ENCODE measurements at places on chromosomes 16 and 17.

DNA sequence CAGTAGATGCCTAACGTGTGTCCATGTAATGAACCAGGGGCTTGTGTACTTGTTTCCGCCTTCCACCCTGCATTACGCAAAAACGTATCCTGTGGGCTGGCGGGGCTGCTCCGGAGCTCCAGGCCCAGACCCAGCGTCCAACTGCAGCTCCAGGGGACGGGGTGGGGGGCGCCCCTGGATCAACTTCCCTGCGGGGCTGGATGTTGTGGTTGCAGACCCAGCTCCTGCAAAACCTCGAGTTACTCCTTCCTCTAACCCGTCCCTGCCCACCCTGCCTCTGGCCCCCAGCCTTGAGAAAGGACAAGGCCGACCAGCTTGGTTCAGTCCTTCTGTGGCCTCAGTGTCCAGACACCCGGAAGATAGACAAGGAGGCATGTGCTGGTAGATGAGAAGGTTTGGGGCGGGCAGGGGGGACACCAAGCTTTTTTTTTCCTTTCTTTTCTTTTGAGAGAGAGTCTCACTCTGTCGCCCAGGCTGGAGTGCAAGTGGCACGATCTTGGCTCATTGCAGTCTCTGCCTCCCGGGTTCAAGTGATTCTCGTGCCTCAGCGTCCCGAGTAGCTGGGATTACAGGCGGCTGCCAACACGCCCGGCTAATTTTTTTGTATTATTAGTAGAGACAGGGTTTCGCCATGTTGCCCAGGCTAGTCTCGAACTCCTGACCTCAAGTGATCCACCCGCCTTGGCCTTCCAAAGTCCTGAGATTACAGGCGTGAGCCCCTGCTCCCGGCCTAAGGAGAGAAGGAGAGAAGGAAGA, 731 bp upstream of the EXOC7 start:
- no peak for DNase-seq

DNA sequence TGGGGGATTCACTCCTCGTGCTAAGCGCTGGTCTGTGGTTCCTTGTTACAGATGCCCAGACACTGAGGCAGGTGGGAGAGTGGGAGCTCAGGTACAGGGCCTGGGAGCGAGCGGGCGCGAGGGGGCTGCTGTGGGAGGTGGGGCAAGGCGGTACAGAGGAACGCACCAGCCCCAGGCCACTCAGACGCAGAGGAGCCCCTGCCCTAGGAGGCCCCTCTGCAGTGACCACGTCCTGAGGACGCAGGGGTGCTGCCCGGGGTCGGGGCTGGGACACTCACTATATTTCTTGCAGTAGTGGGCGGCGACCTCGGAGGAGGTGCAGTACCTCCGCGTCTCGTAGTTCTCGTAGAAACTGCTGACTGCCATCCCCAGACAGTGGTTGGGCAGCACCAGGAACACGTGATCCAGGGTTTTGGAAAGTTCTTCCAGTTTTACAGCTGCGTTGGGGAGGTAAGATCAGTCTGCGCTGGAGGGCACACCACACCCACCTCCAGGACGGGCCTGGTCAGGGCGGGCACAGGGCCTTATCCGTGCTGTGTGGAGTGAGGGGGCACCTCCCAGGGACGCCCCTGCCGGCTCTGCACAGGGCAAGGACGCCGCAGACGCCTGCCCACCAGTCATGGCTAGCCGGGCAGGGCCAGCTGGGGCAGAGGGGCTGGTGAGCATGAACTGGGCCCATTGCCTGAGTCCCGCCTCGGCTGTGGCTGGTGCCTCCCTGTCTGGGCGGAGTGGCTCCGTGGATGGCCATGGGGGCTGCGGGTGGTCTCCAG, 16.3 kb upstream of the RNPS1 start:
- no peak for DNase-seq

DNA sequence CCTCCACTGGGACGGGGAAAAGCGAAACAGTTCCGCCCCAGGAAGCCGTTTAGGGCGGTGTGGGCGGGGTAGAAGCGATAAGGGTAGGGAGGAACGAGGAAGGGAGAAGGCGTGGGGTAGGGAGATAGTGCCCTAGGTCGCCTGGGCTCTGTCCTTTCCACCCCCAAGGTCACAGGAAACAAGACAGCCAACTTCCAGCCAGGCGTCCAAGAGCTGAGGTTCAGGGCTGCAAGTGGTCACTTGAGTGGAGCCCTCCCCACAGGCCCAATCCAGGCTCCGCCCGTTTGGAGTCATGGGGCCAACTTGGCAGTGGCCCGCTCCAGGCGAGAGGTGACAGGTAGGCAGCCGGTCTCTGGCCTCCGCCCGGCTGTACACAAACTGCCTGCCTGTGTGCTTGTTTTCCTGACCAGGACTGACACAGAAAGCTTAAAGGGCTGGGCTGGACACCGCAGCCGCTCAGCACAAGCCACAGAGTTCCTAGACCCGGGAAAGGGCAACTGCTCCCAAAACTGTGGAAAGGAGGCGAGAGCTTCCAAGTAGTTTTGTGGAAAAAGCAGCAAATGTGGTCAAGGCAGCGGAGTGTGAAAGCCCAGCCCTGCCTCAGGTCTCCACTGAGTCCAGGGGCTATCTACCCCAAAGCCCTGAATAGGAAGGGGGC, at the start of gene RILP:
RILP (minus strand) TSS at position 23 of the 658 bp plus-strand sequence. CDS start 62 bp downstream, outside the sequence.
- DNase-seq: peak; percentile 32

DNA sequence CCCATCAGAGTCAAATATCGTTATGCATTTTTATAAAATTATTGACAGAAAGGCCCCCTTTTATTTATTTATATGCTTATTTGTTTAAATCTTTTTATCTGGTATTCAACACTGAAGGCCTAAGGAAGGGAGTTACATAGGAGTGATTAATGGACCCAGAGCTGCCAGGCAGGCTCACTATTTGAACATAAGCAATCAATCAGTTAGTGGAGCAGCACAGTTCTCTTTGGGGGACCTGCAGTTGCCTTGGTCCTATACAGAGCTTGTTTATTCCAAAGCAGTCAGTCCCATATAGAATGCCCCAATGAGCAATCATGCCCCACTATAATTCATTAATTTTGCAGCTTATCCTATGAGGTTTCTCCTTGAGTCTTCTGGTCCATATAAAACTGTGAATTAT, 389.4 kb upstream of the GOT2 start:
- no peak for DNase-seq

DNA sequence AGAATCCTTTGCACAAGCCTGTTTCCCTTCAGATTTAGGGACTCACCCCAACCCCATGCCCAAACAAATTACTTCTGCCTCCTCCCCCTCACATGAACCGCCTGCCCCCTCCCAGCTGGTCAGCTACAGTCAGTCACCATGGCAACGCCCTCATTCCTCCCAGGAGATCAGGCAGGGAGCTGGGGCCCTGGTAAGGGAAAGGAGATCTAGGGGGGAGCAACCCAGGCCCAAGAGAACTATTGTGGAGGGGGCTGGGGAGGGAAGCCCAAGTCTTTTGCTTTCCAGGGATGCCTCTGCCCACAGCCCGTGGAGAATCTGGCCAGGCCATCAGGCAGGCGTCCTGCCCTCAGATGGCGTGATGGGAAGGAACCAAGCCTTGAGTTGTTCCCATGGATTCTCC, 2.8 kb downstream of the FAM171A2 start:
- no peak for DNase-seq

GRCh38 chr17:30333503-30334360, at the start of gene TMIGD1:
TMIGD1 (minus strand) TSS chr17:30334057; CDS start chr17:30332133, 1,924 bp downstream.
- no peak for DNase-seq

DNA sequence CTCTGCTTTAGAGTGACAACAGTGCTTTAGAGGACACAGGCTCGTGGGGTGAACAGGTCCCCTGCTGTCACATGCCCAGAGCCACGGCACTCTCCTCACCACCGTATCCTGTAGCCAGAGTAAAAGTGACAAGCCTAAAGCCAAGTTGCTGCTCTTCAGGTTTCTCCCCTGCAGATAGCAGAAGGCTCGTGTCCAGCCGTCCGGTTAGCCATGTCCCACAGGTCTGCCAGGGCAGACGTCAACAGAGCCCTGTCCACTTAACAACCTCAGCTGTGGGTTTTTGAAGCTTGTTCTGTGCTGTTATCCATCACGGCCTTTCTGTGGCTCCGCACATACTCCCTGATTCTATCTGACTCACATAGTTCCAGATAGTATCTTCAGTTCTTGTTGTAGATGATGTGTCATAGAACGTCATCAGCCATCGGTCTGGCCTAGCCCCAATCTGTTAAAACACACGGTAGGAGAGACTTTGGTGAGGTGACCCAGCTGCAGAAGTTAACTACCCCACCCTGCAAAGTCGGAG, 100.7 kb downstream of the SOCS1 start:
- DNase-seq: no peak

DNA sequence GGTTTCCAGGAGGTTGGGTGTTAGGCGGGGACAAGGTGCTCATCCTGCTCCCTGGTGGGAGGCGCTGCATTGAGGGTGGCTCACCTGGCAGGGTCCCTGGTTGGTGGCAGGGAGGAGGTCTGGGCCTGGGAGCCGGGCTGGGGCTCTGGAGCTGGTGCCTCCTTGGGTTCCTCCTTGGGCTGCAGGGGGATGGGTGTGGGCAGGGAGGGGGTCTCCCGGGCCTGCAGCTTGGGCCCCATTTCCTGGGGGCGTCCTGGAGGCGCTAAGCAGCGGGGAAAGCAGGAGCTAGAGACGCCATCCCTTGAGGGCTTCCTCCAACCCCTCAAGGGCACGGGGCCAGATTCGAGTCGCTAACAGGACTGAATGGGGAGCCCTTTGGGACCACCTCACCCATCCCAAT, 11.1 kb downstream of the CNGB1 start:
- DNase-seq: no peak

- DNase-seq: no peak
Observed at GRCh38 chr16:5379954-5380353, 282.4 kb upstream of the EEF2KMT start.

- no peak for DNase-seq
Observed at GRCh38 chr17:64529221-64529620, 22.4 kb downstream of the CEP95 start.

DNA sequence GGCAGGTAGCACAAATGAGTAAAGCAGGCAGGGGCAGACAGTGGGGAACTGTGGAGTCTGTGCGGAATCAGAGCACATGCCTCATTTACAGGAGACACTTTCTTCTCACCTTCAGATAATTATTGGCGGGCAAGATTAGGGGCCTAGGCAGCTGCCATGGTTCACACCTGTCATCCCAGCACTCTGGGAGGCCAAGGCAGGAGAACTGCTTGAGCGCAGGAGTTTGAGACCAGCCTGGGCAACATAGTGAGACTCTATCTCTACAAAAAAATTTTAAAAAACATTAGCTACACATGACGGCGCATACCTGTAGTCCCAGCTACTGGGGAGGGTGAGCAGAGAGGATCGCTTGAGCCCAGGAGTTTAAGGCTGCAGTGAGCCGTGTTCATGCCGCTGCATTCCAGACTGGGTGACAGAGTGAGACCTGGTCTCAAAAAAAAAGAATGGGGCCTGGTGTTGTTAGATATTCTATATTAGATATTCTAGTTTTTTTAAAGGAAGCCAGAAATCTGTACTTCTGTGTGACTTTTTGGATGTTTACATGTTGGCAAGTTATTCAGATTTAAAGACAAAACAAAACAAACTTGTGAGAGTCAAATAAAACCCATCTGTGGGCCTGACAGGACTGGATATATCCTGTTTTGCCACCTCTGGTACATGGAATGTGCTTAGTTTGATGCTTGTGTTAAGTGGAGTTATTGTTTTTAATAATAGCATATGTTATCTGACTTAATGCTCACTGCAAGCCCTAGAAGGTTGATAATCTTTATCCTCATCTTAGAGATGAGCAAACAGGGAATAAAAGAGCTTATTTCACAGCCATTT, 4.9 kb upstream of the LPCAT2 start:
- DNase-seq: no peak

DNA sequence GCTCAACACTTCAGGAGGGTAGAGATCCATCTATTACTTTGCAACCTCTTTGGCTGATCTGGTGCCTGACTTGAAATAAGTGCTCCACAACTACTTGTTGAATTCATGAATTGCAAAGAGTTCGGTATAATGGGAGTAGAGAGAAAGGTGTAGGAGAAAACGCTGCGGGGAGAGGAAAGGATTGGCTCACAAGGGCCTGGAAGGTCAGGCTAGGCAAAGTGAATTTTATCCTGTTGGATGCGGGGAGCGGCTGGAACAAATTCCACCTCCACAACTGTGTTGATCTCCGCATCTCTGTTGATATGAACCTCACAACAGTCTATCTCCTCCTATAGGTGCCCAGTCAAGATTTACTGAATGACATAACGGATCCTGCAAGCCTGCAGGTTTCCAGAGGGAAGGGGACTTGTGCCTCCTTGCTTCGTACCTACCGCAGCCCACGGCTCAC, 684 bp downstream of the SLX4 start:
- peak; percentile 9 for DNase-seq

DNA sequence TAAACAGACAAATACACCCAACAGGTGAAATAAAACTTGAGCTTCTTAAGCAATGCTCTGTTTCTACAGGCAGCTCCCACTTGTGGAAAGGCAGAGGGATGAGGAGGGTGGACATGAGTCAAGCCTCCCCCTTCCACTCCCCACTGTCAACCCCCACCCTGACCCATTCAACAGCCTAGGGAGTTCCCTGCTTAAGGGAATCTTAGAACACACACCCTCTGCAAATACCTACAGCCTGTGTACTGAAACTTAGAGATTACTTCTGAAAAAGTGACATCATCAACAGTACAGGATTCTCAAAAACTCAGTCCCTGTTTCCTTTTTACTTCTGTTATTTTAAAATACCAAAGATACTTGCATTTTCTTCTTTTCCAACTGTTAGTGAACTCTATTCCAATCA, 345.4 kb downstream of the SOX9 start:
- no peak for DNase-seq

GRCh38 chr16:561957-562938, 2.1 kb downstream of the PRR35 start:
- no peak for DNase-seq

All from foreskin melanocyte (primary cell).